NCI-H1694 treated with DMSO at 0.1 percent for 48 hours (cell line): ENCODE measurements at places on chromosomes 12 and 14.

GRCh38 chr12:40515041-40515816 lies 177.0 kb upstream of the CNTN1 start:
- DNase-seq, result no peak

DNA sequence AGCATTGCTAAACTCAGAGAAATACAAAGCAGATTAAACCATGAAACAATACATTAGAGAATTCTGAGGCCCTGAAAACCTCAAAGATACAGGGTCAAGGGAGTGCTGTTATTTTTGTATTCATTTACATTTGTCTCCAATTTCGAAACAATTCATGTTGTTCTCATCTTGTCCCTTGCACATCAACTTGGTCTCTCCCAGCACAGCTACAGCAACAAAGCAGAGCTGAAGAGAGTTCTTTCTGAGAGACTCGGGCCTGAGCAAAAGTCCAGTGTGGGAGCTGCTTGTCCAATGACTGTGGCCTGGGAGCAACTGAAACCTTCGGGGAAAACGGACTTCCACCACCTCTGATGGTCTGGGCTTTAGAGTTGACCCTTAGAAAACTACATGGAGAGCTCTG lies 79.4 kb upstream of the CDKN3 start:
- no peak for DNase-seq

GRCh38 chr14:21617614-21618013 lies 17.1 kb downstream of the OR10G2 start:
- no peak for DNase-seq

GRCh38 chr12:15712823-15713660 lies 76.1 kb downstream of the EPS8 start:
- DNase-seq, result no peak

GRCh38 chr14:75249251-75249957 lies 29.2 kb upstream of the FOS start:
- DNase-seq, result no peak

DNA sequence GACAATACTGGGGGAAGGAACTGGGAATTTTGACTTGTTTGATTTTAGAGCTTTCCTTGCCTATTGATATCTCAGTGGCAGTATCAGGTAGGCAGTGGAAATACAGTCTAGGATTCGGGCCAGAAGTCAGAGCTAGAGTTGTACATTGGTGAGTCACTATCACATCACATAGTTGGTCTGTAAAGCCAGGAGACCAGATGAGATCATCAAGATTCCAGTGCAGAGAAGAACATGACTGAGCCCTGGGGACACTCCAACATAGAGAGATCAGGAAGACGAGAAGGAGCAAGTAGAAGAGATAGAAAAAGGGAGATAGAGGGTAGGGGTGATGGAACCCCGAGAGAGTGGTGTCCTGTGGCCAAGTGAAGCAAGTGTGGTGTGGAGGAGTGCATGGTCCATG lies 46.6 kb upstream of the NR1H4 start:
- no peak for DNase-seq

- no peak for DNase-seq
Measured at GRCh38 chr12:52637299-52637698, 14.7 kb downstream of the KRT2 start.

DNA sequence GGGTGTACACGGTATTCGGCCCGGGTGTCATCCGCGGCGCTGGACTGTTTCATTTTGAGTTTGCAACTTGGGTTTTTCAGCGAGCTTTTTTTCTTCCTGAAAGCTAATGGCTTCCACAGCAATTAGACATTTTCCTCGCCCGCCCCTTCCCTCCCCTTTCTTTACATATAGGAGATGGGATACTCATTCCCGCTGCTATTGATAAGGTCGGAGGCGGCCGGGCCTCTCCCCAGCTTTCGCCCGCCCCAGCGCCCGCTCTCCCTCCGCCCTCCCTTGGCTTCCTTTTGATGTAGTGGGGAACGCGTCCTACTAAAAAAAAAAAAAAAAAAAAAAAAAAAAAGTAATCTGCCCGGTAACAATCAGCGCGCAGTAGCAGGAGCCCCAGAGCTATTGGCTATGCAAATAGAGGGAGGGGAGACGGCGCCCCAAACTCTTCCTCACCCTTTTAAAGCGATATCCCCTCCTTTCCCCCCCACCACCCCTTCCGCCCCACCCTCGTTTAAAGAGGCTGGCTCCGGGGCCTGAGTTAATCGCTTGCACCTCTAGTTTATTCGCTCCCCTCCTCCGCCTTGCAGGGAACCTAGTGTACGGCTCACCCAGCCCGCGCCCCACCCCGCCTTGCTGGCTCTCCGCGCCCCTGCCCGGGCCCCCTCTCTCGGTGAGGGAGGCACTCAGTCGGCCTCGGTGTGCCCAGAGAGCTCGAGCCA lies 1.7 kb upstream of the CCND2 start:
- DNase-seq, result no peak

GRCh38 chr14:102020058-102020971 lies 55.9 kb downstream of the DYNC1H1 start:
- no peak for DNase-seq

- peak; percentile 96 for DNase-seq
Measured at GRCh38 chr12:62793256-62794217, 141.4 kb downstream of the PPM1H start.

GRCh38 chr12:117890644-117891043 lies 78.1 kb downstream of the KSR2 start:
- DNase-seq, result no peak

DNA sequence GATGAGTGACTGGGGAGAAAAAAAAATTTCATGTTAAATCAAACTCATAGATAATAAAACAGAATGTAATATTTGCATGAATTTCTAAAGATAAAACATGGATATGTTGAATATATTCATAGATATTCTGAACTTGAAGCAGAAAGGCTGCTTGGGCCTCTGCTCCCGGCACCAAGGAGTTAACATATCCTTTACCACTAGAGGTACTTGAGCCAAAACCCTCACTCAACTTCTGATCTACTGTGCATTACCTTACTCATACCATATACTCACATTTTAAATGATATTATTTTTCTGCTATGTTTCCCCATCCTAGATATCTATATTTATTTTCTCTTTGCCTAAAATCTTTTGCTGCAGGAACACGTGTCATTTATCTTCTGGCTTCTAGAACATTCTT lies 14.9 kb downstream of the AREL1 start:
- no peak for DNase-seq

GRCh38 chr14:32166029-32166428 lies 35.8 kb upstream of the RNU6-7 start:
- DNase-seq, result no peak
